ENCODE measurements at places on chromosomes 1 and 21.
A peak's percentile ranks its signal among the peaks of the same experiment; 100 is the strongest.

GRCh38 chr1:229116114-229116513 is 154.8 kb upstream of the RAB4A start:
- DNase-seq: no peak

- DNase-seq: no peak
These were observed 41.1 kb downstream of the MTR start for GRCh38 chr1:236836157-236836556.

GRCh38 chr21:33332143-33332542 is 7.4 kb downstream of the IFNAR1 start:
- no peak for DNase-seq

DNA sequence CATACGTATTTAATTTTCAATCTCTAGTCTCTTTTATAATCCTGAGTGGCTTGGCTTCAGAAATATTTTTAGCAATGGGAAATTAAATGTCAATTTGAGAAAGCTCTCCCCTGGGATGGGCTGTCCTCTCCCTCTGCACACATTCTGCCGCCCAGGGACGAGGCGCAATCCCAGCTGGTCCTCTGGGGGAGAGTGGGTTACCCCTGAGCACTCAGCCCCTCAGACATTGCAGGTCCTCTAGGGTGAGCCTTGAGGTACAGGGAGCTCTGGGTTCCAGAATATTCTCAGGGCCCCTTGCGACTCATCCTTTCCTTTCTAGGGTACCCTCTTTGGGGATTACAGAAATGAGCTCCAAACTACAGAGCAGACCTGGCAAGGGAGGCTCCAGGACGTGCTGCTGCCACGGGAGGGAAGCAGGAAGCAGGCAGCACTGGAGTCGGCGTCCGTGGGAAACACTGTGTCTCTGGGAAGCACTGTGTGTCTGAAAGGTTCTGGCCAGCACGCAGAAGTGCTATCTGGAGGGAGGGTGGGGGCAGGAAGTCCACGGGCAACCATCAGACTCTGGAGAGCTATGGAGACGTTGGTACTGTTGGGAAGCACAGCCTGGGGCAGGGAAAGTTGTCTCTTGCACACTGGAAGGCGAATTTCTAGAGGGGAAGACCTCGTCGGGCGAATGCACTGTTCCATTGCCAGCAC is 343.3 kb upstream of the VAMP3 start:
- DNase-seq: no peak

- no peak for DNase-seq
These were observed 17.8 kb upstream of the PPP2R5A start for GRCh38 chr1:212267460-212267859.

DNA sequence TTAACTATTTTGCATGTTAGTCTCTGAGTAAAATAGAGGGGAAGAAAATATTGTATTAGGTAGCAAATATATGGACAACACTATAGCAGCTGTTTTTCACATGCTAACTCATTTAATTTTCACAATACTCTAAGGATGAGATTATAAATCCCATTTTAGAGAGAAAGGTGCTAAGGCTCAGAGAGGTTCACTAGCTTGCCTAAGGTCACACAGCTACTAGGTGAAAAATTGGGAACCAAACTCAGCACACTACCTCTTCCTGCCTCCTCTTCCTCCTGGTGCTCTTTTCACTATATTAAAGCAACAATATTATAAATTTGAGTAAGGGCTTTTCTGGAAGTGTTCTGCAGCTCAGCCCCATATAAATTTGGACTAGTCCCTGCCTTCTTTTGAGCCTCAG is 2.3 kb downstream of the RXRG start:
- DNase-seq: no peak

DNA sequence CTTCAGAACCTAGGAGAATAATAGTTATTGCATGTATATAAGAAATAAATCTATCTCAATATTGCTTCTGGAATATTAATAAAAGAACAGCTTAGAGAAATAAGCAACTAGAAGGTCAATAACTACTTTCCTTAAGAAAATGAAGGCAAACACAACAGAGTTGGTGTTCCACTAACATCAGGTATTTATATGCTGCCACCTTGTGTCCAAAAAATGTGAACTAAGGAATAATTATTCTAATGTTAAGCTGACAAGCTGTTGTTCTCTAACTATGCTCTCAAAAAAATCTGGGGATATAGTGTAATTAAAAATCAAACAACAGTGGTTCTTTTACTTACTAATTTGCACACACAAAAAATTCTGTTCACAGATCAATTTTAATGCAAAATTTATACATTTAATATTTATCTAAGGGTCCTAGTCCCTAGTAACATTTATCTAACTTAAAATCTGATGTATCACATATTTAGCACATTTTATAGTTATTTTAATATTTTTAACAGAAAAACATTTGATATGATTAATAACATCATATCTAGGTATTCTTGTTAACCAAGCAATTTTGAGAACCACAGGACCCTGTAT is 39.6 kb downstream of the UCHL5 start:
- no peak for DNase-seq

GRCh38 chr1:93207211-93207610 is 26.7 kb downstream of the CCDC18 start:
- DNase-seq: no peak

- no peak for DNase-seq
These were observed 99.2 kb downstream of the TRIM11 start for GRCh38 chr1:228307218-228308023.

DNA sequence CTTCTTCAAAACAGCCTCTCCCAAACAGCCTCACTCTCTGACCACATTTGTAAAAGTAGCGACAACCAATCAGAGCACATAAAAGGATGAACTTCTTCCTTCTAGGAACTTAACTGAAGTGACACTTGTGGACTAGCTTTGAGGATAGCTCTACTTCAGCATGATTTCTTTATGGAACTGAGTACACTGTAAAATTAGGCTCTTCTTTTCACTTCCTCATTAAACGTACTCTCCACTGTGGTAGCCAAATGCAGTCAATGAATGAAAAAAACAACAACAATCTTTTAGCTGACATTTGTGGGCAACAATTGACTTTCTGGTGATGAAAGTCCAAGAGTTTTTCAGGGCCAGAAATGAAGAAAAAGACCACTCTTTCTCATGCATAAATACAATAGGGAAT is 9.6 kb downstream of the LRRC53 start:
- DNase-seq: no peak

- no peak for DNase-seq
These were observed at the start of gene ARHGEF16 for GRCh38 chr1:3453891-3454810. Gene ARHGEF16 (plus strand): TSS chr1:3454665. CDS start chr1:3463085, 8,420 bp downstream.

DNA sequence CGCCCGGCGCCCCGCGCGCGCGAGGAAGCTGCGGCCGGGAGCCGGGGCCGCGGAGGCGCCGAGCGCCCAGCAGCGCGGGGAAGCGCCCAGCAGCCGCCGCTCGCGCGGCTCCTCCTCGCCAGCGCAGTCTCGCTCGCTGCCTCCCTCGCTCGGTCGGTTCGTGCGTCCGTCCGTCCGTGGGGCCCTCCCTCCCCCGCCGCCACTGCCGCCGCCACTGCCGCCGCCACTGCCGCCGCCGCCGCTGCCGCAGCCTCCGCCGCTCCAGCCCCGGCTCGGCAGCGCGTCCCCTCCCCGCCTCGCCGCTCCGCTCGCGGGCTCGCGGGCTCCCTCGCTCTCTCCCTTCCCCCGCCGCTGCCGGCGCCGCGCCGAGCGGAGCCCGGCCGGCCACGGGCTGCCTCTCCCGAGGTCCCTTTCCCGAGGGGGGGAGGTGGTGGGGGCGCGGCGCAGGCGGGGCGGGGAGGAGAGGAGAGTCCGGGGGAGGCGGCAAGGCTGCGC is at the start of gene KCND3:
TSS of gene KCND3 (minus strand) at position 138 of the 495 bp plus-strand sequence.
- no peak for DNase-seq

DNA sequence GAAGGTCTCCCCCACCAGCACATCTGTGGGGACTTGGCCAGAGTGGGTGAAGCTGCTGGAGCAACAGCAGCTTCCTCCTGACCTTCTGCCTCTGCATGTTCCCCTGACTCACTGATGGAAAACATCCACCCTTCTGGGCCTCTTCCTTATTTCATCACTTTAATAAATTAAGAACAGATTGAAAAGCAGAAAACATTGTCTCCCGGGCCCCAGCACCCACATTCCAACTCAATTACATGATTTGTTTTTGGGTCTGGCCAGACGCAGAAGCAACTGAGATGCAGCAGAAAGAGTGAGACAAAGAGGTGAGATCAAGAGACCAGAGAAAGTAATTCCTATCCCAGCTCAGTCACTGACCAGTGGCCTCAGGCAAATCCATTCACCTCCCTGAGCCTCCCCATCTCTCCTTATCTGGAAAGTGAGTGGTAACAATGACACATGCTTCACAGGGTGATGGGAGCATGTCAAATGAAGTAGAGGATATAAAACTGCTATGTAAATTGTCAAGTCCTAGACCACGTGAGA is 157.1 kb downstream of the ELAVL4 start:
- no peak for DNase-seq

- DNase-seq: no peak
These were observed 22.9 kb downstream of the RRP1 start for GRCh38 chr21:43812139-43812821.

DNA sequence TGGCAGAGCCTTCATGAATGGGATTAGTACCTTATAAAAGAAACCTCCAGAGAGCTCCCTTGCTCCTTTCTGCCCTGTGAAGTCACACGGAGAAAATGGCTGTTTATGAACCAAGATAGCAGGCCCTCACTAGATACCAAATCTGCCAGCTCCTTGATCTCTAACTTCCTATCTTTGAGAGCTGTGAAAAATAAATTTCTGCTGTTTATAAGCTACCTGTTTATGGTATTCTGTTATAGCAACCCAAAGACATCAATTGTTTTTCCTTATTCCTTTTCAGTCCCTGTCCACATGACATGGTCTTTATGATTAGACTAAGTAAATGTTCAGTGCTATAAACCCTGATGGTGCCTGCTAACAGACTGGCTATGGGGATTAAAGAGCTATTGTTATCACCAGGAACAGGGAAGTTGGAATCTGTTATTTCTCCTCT is 9.7 kb upstream of the STIL start:
- DNase-seq: no peak

- no peak for DNase-seq
These were observed 8.5 kb downstream of the CFHR4 start for GRCh38 chr1:196896355-196896754.

DNA sequence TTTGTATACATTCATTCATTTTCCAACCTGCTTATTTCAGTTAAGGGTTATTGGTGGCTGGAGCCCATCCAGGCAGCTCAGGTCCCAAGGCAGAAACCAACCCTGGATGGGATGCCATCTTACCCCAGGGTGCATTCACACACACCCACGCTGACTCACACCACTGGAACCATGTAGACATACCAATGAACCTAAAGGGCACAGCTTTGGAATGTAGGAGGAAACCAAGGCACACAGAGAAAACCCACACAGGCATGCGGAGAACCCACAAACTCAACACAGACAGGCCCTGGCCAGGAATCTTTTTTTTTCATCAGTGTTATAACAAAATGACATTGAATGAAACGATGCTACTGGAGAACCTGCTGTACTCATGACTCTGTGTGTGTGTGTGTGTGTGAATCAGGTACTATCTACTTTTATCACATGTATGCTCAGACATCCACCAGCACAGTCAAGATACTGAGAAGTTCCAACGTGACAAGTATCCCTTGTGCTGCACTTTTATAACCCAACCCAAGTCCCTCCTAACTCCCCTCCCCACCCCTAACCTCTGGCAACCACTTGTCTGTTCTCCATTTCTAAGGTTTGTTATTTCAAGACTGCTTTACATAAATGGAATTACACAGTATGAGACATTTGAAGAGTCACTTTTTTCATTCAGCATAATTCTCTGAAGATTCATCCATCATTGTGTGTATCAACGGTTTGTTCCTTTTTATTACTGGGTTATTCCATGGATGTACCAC is 286.8 kb upstream of the PLD5 start:
- DNase-seq: no peak

DNA sequence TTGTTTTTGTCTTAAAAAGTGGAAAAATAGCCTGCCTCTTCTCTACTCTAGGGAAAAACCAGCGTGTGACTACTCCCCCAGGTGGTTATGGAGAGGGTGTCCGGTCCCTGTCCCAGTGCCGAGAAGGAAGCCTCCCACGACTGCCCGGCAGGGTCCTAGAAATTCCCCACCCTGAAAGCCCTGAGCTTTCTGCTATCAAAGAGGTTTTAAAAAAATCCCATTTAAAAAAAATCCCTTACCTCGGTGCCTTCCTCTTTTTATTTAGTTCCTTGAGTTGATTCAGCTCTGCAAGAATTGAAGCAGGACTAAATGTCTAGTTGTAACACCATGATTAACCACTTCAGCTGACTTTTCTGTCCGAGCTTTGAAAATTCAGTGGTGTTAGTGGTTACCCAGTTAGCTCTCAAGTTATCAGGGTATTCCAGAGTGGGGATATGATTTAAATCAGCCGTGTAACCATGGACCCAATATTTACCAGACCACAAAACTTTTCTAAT is 35.0 kb upstream of the TDRD10 start:
- DNase-seq: no peak

GRCh38 chr1:244066954-244067716 is 16.1 kb downstream of the ZBTB18 start:
- no peak for DNase-seq

- DNase-seq: no peak
These were observed 3.9 kb downstream of the UAP1 start for GRCh38 chr1:162565460-162565859.

GRCh38 chr1:162922201-162922600 is 61.2 kb upstream of the CCDC190 start:
- no peak for DNase-seq

DNA sequence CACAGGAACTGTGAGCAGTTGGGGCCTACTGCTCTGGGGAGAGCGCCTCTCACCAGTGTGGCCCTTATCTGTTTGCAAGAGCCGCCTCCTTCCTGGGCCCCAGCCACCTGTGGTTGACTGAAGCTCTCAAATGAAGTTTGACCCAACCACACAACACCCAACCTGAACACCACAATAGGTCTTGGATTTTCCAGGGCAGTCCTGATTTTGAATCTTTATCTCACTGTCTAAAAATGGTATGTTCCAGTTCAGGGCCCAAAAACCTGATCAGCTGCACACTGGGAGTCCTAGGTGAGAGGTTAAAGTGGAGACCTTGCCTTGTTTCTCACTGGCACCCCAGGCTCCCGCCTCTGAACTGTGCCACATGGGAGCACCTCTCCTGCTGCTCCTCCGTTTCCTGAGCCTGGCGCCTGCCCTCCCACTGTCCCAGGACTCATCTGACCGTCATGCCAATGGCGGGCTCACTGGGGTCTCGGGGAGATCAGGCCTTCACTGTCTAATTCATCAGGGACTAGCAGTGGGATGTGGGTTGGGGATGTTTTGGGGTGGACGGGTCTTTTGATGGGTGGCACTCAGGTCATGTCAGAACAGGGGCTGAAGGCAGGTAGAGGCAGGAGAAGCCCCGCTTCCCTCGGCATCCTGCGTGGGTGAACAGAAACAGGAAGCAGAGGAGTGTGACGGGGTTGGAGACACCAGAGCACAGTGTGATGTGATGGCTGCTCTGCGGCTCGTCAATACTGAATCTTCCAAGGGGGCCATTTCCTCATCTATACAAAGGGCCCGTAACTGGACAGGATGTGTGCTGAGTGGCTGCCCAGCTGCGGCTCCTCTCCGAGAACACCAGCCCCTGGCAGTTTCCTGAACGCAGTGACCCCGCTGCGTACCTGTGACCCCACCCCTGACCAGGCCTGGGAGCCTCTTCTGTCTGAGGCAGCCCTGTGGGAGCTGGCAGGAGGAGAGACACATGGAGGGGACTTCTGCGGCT is 59.6 kb upstream of the ITPKB start:
- peak; percentile 34 for DNase-seq

GRCh38 chr1:205235951-205236350 is 8.2 kb downstream of the TMCC2 start:
- no peak for DNase-seq

- peak; percentile 62 for DNase-seq
These were observed at the start of gene KCNH1 for GRCh38 chr1:211133836-211134669. Gene KCNH1 (minus strand): TSS chr1:211134148. CDS start chr1:211133945, 203 bp downstream.

- peak; percentile 5 for DNase-seq
These were observed 429 bp downstream of the SRRM1 start for GRCh38 chr1:24643363-24644099.

- no peak for DNase-seq
These were observed 69.9 kb upstream of the COG2 start for GRCh38 chr1:230572121-230573105.
